ENCODE measurements at places on chromosomes 7 and 10.

DNA sequence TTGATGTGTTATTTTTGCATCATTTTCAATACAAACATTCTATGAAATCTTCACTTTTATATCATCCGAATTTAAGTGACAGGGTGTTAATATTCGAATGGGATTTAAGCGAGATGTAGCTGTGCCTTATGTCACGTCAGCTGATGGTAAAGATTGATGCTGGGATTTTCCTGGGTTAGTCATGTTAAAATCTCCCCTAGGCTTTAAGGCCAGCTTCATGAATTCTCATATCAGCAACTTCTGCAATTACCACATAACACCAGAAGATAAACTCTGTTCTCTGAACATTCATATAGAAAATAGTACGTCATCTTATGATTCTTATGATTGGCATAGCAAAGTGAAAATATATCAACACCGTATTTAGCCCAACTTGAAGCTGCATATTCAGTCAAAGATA lies 669.2 kb downstream of the PCDH15 start:
- no peak for DNase-seq

GRCh38 chr10:44983066-44983894 lies 4.7 kb upstream of the DEPP1 start:
- DNase-seq: no peak

DNA sequence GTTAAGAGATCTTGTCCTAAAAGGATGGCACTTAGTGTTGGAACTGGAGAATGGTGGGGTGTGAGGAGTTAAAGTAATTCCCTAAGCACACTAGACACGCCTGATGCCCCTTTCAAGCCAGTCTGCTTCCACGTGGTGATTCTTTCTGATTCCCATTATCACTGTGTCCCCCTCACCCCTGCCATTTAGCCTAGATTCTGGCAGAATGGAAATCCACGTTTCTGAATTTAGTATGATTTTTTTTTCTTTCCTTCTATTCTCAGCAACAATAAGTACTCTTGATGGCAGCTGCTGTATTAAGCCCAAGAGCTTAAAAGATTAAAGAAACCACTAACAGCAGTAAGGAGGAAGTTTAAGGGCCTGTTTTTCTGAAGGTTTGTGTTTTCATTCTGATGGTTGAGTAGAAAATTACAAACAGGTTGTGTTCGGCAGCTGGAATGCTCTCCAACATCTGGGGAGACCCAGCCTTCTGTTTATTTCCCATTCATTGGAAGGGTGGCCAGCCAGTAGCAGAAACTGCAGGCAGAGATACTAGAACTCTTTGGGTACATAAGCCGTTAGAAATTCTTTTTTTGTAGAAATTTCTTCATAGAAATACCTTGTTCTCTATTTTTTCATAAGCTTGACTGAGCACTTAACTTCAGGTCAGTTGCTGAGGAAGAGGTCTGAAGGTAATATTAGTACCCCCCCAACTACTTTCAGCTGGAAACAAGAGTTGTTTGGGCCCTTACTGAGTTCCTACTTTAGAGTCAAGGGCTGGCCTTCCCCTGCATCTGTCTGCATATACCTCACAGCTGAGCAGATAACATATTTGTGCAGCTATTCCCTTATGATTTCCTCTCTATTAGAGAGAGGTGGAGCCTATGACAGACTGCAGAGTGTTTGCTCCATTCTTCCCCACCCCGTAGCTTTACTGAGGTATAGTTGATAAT lies 355.1 kb downstream of the AUTS2 start:
- peak; percentile 6 for DNase-seq

GRCh38 chr10:88152728-88153133 lies 289.3 kb downstream of the PTEN start:
- DNase-seq: peak; percentile 6

GRCh38 chr7:123433665-123434064 lies 100.7 kb downstream of the IQUB start:
- DNase-seq: no peak

DNA sequence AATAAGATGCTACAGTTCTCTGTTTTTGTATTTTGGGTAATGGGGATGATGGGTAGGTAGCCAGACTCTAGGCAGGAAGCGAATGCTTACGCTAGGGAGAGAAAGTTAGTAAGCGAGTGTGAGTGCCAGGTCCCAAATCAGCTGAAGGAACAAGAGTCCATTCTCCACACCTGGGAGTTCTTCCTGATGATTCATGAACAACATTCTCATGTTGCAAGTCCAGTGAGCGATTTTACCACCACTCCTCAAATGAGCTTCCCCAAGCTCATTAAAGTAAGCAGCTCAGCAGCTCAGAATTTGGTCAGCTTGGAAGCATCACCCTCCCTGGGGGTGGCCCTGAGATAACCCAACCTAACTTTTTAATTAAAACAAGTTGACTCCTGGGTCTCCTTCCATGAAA lies 27.3 kb downstream of the SH3PXD2A start:
- no peak for DNase-seq

Measured in naive thymus-derived CD8-positive, alpha-beta T cell (primary cell).